ENCODE measurements at places on chromosomes 5 and 9.

DNA sequence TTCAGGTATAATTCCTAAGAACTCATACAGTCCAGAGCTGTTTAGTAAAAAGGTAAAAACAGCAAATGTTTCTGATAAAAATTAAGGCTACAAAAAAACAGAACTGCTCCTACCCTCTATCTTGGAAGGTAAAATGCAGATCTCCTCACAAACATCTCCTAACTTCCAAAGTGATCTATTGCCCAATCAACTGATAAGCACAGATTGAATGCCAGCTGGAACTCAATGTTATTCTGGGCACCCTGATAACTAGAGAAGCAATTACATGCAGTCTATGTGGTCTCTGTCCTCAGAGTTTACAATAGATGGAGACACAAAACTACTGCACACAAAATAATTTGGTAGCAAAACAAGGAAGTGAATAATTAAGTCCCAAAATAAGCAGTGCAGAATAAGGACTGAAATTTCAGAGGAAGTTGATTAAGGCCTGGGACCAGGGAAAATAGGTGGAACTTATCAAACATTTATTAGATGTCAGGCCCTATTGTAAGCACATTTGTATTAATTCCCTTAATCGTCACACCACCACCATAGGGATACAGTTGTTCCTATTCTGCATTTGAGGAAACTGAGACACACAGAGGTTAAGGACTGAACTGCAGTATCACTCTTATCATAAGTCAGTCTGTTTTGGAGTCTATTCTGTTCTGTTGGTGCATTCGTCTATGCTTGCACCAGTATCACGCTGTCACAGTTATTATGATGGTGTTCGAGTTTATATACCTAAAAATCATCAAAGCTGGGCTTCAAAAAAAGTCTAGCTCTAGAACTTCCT is 102.2 kb upstream of the TARS1 start:
- no peak for DNase-seq

GRCh38 chr5:5544094-5544663 is 121.7 kb downstream of the ICE1 start:
- peak; percentile 42 for DNase-seq

DNA sequence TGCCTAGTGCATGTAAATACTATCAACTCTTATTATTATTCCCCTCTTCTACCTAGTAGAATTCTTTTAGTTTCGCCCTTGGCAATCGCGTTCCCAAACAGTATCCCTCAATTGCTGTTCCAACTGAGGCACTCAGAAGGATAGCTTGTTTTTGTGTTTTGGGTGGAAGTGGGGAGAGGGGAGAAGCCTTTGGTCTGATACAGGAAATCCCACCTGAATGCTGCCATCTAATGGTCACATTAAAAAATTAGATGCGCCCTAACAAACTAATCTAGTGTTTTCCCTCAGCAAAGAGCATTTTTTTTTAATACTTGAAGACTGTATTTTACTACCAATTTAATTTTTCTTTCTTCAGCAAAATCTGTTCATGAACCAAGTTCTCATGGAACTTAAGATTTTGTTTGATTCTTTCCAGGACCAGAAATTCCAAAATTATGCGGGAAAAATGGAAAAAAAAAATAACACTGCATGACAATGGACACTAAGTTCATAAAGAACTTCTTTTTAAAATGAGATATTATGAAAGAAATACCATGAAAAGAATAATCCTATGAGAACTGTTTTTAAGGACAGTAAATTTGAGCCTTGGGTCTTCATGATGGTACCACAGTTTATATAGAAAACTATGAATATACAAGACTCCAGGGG is 22.2 kb upstream of the GLDC start:
- peak; percentile 49 for DNase-seq

DNA sequence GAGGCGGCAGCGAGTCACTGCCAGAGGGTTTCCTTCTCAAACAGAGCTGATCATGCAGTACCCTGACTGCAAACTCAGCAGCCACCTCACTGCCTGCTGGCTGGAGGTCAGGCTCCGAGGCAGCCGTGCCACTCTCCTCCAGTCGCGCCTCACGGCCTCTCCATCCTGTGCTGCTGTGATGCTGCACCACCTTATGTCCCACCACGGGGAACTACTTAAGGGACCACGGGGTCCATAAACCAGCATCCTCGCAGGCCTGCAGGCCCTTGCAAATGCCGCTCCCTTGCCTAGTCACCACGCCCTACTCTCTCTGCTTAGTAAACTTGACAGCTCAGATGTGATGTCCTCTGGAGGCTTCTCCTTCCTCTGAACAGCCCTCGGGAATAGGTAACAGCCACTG is 99.2 kb downstream of the CRB2 start:
- no peak for DNase-seq

GRCh38 chr5:3313569-3313968 is 282.1 kb upstream of the IRX1 start:
- DNase-seq, result no peak

DNA sequence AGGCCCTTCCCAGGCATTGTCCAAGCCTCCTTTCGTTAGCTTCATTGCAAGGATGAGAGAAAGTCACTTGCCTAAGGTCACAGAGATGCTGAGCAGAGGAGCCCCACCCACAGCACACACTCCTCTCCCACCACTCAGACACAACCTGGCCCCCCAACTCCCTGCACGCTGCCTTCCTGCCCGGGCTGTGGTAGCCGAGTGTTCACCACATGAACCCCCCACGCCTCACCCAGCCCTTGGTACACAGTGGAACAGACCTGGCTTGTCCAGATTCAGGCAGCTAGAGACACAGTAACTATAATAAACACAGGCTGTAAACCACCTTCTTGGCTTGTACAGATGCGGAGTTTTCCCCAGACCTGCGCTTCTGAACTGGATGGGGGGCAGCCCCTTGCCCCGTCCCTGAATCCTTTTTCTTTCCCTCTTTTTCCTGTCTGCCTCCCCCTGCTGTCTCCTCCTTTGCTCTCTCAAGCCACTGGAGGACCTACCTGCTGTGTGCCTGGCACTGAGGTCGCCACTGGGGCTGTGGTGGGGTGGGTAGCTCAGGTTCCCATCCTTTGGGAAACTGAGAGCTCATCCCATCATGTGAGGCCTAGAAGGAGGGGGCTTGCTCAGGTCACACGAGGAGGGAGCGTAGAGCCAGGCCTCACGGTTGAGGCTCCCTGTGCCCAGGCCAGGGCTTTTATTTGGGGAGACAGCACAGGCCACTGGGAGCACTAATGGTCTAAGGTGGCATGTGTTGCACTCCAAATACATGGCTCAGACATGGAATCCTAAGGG is 55.7 kb upstream of the SYNPO start:
- no peak for DNase-seq

GRCh38 chr5:12772276-12772675 is 868.0 kb upstream of the CTNND2 start:
- DNase-seq, result no peak

DNA sequence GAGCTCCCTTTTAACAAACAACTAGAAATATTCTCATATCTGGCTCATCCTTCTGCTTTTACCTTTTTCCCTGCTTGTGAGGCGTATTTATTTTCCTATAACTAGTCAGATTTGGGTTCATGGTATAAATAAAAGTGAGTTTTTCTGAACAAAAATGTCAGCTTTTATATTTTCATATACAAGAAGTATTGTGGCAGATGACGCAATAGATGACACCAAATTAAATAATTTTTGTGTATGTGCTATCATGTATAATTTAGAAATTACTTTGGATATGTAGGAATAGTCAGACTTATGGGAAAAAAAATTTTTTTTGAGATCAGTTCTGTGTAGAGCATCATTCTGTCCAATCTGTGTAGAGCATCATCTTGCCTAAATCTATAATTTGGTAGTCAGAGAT is 45.7 kb upstream of the SLC27A6 start:
- no peak for DNase-seq

DNA sequence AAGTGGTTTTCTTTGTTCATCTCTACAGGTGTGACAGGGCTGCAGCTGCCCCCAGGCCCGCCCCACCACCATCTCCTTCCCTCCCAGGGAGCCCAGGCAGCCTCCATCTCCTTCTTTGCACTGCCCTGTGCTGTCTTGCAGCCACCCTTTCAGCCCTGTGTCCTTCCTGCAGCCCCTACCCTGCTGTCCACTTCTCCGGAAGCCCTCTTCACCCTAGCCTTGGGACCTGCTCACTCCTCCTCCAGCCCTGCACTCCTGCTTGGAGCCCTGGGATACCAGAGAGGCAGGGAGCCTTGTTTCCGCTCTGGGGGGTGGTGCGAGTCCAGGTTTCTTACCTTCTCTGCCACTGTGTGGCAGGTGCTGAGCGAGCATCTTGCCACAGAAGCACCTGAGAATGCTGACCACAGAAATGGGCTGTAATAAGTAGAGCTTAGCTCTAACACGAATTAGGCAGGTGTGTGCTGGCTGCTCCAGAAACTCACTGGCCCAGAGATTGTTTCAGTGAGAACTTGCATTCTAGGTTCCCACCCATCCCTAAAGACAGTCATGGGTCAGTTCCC is 51.3 kb upstream of the GADD45G start:
- DNase-seq, result no peak

GRCh38 chr5:129001841-129002526 is 36.7 kb downstream of the SLC27A6 start:
- DNase-seq, result no peak

DNA sequence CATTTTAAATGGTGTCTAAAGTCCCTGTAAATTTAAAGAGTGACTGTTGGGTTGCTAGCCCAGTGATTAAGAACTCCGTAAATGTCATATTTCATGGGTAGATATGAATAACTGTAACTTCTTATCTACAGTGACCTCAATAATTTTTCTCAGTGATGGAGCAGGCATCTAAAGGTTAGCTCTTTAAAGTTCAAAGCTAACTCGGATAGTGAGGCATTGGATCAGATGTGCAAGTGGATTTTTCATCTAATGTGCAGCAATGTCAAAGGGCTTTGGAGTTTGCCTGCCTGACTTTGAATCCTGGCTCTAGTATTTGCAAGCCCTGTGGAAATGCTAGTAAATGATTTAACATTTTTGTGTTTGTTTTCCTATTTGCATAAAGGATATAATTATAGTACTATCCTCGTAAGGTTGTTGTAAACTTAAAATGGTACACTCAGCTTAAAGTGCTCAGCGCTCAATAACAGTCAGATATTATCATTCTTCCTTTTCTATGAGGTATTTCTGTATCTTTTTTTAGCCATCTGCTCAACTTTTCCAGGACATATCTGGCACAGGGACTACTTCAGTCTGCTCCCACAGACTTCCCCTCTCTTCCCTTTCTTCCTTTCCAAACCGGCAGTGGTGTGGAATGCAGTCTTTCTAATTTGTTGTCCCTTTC is 163.7 kb upstream of the ELL2 start:
- no peak for DNase-seq

DNA sequence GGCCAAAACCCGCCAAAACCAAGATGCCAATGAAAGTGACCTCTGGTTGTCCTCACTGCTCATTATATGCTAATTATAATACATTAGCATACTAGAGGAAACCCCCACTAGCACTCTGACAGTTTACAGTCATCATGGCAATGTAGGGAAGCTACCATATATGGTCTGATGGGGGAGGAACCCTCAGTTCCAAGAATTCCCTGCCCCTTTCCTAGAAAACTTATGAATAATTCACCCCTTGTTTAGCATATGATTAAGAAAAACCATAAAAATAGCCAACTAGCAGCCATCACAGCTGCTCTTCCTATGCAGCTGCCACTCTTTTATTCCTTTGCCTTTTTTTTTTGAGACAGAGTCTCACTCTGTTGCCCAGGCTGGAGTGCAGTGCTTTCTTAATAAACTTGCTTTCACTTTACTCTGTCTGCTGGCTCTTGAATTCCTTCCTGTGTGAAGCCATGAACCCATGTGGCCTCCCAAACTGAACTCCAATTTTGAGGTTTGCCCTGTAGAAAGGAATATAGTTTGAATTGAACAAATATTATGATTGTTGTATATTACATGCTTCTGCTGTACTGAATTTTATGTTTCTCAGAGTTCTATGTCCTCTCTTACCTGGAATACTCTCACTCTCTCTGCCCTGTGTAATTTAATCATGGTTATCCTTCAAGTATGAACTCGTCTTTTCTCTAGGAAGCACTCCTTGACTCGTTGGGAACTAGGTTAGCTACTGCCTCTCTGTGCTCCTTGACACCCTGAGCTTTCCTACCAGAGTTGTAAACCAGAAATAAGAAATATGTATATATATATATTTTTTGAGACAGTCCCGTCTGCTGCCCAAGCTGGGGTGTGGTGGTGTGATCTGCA is 59.8 kb downstream of the KIAA1958 start:
- no peak for DNase-seq

DNA sequence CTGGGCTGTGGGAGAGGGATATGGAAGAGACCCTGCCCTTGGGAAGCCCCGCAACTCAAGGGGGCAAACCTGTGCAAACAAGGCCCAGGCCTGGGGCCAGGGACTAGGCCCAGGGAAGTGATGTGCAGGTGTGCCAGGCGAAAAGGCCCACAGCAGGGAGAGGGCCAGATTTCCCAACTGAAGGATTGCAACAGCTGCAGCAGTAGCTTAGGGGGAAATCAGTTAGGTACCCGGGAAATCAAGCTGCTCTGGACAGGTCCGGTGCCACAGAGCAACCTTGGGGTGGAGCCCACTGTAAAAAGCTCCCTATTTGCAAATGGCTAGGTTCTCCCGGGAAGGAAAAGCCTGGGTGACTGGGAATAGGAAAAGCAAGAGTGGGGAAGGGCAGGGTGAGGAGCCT is 10.4 kb downstream of the GRIN1 start:
- DNase-seq, result peak; percentile 27

DNA sequence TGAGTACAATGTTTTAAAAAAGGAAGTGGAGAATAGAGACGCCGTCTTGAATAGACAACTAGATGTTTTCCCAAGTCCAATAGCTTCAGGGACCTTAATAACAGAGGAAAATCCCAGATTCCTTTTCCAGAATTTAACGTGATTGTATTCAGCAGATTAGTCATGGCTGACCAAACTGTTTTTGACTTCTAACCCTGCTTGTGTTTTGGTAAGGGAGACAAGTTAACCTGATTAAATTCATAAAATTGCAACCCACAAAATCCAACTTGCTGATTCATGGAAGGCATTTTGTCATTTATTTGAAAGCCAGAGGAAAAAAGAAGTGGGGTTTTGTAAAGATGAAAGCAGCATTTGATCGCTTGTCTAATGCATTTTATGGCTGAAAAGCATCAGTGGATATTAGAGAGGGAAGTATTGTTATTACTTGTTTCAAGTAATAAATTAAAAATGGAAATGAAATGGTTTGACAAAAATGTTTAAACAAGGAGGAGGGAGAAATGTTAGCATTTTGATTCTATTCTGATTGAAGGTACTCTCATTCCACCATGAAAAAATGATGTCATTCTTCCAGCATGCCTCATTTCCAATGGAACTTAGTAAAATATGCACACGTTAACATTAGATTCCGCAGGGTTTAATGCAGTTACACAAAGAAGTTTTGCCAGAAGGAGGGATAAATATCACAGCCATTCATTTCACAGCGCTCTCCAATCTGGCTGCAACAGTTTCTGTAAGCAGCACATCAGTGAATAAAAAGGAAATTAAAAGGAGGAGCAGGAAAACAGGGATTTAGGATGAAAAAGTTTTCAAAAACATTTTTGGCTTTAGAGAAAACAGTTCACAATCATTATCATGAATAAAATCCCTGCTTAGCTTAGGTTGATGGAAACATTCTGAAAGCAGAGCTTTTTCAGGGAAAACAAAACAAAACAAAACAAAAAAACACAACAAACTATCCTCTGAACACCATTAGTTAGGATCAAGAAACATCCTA is 314.7 kb downstream of the PRR16 start:
- no peak for DNase-seq

- DNase-seq, result peak; percentile 43
Measured at GRCh38 chr5:73205305-73205704, 32.3 kb downstream of the TMEM174 start.

- DNase-seq, result no peak
Measured at GRCh38 chr9:124327491-124327890, 69.7 kb downstream of the NEK6 start.

- peak; percentile 2 for DNase-seq
Measured at GRCh38 chr9:76987594-76988200, 31.8 kb upstream of the FOXB2 start.
